Cardiac muscle cell (in vitro differentiated cells and primary cell): ENCODE measurements at places on chromosomes 16 and 17.
A peak's percentile ranks its signal among the peaks of the same experiment; 100 is the strongest.

- no peaks in the 10 kb centered on the region for H3K4me1 ChIP-seq
- no peak overlapping the region for H3K4me3 ChIP-seq
- H3K36me3 ChIP-seq: no peaks in the 10 kb centered on the region
- DNase-seq: no peak
- no peak overlapping the region for H3K27ac ChIP-seq
Measured at GRCh38 chr17:14460516-14461226, 159.8 kb downstream of the HS3ST3B1 start.

DNA sequence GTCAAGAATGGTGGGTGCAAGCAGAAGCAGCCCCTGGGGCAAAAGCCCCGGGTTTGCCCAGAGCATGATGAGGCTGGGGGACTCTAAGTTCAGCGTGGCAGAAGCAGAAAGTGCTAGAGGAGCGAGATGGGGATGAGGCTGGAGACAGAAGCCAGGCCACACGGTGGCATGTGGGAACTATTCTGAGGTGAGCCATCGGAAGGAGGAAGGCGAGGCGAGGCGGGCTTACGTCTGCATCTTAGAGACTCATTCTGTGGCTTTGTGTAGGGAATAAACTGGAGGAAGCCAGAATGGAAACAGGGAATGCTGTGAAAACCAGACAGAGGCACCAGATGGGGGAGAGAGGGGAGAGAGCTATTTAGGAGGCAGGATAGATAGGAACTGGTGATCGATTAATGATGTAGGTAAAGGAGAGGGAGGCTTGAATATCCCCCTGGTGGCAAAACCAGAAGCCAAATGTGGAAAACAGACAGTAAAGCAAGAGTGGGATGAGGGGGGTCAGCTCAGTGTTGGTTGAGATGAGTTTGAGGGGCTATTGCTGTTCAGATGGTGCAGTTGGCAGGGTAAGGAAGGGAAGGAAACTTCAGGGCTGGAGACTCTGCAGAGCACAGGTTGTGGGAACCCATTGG, 3.1 kb upstream of the TNFSF13 start:
- peaks cover 10% of the 10 kb centered on the region for H3K4me1 ChIP-seq
- no peak for DNase-seq
- no peak overlapping the region for H3K27ac ChIP-seq
- no peaks in the 10 kb centered on the region for H3K36me3 ChIP-seq
- no peaks in the 10 kb centered on the region for H3K27me3 ChIP-seq

DNA sequence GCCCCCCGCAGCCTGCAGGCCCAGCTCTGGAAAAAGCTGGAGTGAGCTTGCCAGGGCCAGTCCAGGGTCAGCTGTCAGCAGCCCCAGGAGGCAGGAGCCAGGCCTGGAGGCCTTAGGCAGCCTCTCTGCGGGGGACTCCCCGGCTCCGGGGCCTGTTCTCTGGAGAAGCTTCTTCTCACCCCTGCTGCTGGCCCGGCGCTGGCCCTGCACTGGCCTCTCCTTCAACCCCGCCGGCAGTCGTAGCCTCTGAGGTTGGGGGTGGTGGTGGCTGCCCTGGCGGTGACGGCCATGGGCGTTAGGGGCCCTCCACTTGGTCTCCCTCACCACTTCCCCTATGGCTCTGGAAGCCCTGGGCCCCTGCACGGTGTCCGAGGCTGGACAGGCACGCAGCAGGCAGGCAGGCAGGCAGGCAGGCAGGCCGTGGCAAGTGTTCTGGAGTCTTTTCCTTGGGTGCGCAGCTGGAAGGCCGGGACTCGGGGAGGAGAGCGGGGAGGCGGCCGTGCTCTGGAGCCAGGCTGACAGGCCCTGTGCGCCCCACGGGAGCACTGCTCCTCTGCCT, 2.1 kb downstream of the FOXF1 start:
- H3K36me3 ChIP-seq: no peaks in the 10 kb centered on the region
- peak overlapping the region; percentile 6 for H3K4me3 ChIP-seq
- H3K4me1 ChIP-seq: peaks cover 7% of the 10 kb centered on the region
- H3K27me3 ChIP-seq: peaks cover 100% of the 10 kb centered on the region

GRCh38 chr17:20083156-20083859, 74.1 kb downstream of the SPECC1 start:
- H3K4me3 ChIP-seq: no peak overlapping the region
- H3K4me1 ChIP-seq: no peaks in the 10 kb centered on the region
- no peaks in the 10 kb centered on the region for H3K36me3 ChIP-seq
- peak; percentile 27 for DNase-seq
- no peak overlapping the region for H3K27ac ChIP-seq

- H3K4me1 ChIP-seq: peaks cover 37% of the 10 kb centered on the region
- DNase-seq: peak; percentile 46
- no peaks in the 10 kb centered on the region for H3K36me3 ChIP-seq
- no peaks in the 10 kb centered on the region for H3K27me3 ChIP-seq
- peak overlapping the region; percentile 66 for H3K4me3 ChIP-seq
Measured at GRCh38 chr16:3458278-3458851, 14.9 kb downstream of the NAA60 start.

DNA sequence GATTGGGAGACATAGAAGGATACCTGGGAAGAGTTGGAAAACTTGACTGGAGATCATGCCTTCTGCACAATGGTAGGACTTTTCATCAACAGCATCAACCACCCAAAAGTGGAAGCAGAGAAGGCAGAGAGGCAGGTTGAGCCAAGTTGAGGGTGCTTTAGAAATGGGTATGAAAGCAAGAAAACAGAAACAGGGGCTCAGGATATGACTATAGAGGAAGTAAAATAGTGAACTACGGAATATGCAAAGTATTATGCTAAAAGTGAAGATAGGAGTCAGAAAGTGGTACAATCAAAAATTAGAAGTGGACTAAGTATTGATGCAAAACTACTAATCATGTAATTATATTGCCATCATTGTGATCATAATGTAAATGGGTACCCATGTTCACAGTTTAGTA, 16.1 kb upstream of the ARHGAP44 start:
- no peak overlapping the region for H3K27ac ChIP-seq
- H3K27me3 ChIP-seq: no peaks in the 10 kb centered on the region
- no peaks in the 10 kb centered on the region for H3K4me1 ChIP-seq
- H3K36me3 ChIP-seq: no peaks in the 10 kb centered on the region
- DNase-seq: no peak
- no peak overlapping the region for H3K4me3 ChIP-seq

GRCh38 chr16:4481526-4481925, 5.3 kb downstream of the HMOX2 start:
- H3K4me3 ChIP-seq: no peak overlapping the region
- H3K27ac ChIP-seq: peak overlapping the region; percentile 64
- peaks cover 3% of the 10 kb centered on the region for H3K36me3 ChIP-seq
- no peaks in the 10 kb centered on the region for H3K27me3 ChIP-seq
- peaks cover 24% of the 10 kb centered on the region for H3K4me1 ChIP-seq
- no peak for DNase-seq

GRCh38 chr17:16987830-16988601, 16.1 kb upstream of the TNFRSF13B start:
- H3K27me3 ChIP-seq: no peaks in the 10 kb centered on the region
- H3K36me3 ChIP-seq: no peaks in the 10 kb centered on the region
- peak; percentile 37 for DNase-seq
- no peaks in the 10 kb centered on the region for H3K4me1 ChIP-seq
- no peak overlapping the region for H3K27ac ChIP-seq
- H3K4me3 ChIP-seq: no peak overlapping the region

GRCh38 chr17:77319211-77320043, 178.7 kb downstream of the SEC14L1 start:
- no peak overlapping the region for H3K4me3 ChIP-seq
- DNase-seq: peak; percentile 82
- H3K36me3 ChIP-seq: no peaks in the 10 kb centered on the region

GRCh38 chr17:160336-160735, 21.1 kb downstream of the DOC2B start:
- no peaks in the 10 kb centered on the region for H3K27me3 ChIP-seq
- no peak for DNase-seq
- H3K4me3 ChIP-seq: no peak overlapping the region
- no peak overlapping the region for H3K27ac ChIP-seq
- no peaks in the 10 kb centered on the region for H3K36me3 ChIP-seq
- no peaks in the 10 kb centered on the region for H3K4me1 ChIP-seq

- DNase-seq: peak; percentile 74
- no peak overlapping the region for H3K27ac ChIP-seq
- no peaks in the 10 kb centered on the region for H3K27me3 ChIP-seq
- no peak overlapping the region for H3K4me3 ChIP-seq
Measured at GRCh38 chr16:47779201-47780016, 318.3 kb downstream of the PHKB start.

- no peaks in the 10 kb centered on the region for H3K36me3 ChIP-seq
- H3K4me3 ChIP-seq: no peak overlapping the region
- peaks cover 65% of the 10 kb centered on the region for H3K27me3 ChIP-seq
Measured at GRCh38 chr17:9228408-9229159, 207.3 kb downstream of the NTN1 start.

- no peaks in the 10 kb centered on the region for H3K27me3 ChIP-seq
- H3K4me3 ChIP-seq: no peak overlapping the region
- no peaks in the 10 kb centered on the region for H3K36me3 ChIP-seq
- no peaks in the 10 kb centered on the region for H3K4me1 ChIP-seq
- DNase-seq: no peak
Measured at GRCh38 chr17:59856859-59857794, 35.6 kb downstream of the TUBD1 start.

GRCh38 chr16:88939245-88939971, 37.6 kb downstream of the CBFA2T3 start:
- H3K4me3 ChIP-seq: no peak overlapping the region
- peaks cover 44% of the 10 kb centered on the region for H3K27me3 ChIP-seq
- H3K36me3 ChIP-seq: no peaks in the 10 kb centered on the region
- DNase-seq: no peak
- H3K27ac ChIP-seq: no peak overlapping the region

DNA sequence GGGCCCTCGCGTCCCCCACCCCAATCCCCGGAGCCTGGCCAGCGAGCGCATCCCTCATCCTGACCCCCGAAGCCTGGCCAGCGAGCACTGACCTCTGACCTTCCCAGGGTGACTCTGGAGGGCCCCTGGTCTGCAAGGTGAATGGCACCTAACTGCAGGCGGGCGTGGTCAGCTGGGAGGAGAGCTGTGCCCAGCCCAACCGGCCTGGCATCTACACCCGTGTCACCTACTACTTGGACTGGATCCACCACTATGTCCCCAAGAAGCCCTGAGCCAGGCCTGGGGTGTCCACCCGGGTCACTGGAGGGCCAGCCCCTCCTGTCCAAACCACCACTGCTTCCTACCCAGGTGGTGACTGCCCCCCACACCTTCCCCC, 2.3 kb downstream of the TPSD1 start:
- no peak overlapping the region for H3K27ac ChIP-seq
- H3K36me3 ChIP-seq: no peaks in the 10 kb centered on the region
- H3K4me1 ChIP-seq: peaks cover 4% of the 10 kb centered on the region
- H3K4me3 ChIP-seq: no peak overlapping the region

DNA sequence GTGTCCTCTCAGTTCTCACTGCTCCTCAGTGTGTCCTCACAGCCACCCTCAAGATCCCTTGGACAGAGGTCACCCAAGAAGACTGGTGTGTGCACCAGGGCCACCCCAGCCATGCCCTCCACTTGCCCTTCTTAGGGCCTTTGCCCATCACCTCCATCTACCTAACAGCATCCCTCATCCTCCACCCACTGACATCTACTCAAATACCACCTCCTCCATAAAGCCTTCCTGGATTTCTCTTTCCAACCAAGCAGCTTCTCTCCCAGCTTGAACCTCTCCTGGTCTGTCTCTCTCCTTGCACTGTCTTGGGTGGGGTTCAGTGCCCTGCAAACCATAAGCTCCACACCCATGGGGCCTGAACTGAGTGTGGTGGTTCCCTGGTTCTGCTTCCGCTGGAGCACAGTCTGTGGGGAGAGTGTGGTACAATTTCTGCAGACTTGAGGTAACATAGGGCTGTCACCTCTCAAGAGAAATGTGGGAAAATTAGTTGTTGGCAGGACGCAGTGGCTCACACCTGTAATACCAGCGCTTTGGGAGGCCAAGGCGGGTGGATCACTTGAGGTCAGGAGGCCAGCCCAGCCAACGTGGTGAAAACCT, 14.4 kb downstream of the KATNB1 start:
- no peak overlapping the region for H3K4me3 ChIP-seq
- no peaks in the 10 kb centered on the region for H3K27me3 ChIP-seq
- H3K4me1 ChIP-seq: no peaks in the 10 kb centered on the region
- H3K36me3 ChIP-seq: peaks cover 4% of the 10 kb centered on the region
- H3K27ac ChIP-seq: no peak overlapping the region

DNA sequence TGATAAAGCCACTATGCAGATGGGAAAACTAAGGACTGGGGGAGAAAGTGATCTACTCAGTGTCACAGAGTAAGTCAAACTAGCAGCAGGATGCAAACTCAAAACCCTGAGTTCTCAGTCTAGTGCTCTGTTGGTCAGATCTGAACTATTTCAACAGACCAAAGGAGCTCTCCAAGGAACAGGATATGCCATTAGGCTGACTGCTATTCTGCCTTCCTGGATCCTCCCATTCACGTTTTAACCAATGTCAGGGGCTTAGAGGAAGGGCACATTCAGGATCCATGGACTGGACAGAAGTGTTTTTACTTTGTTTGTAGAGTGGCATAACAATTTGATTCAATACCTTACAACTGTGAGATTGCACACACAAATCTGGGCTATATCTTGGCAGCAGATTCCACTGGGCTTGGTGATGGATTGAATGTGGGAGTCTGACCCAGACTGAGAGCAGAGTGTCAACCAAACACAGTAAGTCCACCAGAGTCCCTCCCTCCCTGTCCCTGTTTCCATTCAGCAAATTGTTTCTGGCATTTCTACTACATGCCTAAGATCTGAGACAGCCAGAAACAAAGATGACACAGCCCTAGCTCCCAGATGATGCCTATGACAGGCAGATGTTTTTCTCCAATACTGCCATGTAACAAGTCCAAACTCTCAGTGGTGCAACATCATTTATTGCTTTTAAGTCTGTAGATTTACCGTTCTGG, 337.8 kb upstream of the CDH5 start:
- H3K36me3 ChIP-seq: no peaks in the 10 kb centered on the region
- H3K4me3 ChIP-seq: no peak overlapping the region
- no peaks in the 10 kb centered on the region for H3K27me3 ChIP-seq

DNA sequence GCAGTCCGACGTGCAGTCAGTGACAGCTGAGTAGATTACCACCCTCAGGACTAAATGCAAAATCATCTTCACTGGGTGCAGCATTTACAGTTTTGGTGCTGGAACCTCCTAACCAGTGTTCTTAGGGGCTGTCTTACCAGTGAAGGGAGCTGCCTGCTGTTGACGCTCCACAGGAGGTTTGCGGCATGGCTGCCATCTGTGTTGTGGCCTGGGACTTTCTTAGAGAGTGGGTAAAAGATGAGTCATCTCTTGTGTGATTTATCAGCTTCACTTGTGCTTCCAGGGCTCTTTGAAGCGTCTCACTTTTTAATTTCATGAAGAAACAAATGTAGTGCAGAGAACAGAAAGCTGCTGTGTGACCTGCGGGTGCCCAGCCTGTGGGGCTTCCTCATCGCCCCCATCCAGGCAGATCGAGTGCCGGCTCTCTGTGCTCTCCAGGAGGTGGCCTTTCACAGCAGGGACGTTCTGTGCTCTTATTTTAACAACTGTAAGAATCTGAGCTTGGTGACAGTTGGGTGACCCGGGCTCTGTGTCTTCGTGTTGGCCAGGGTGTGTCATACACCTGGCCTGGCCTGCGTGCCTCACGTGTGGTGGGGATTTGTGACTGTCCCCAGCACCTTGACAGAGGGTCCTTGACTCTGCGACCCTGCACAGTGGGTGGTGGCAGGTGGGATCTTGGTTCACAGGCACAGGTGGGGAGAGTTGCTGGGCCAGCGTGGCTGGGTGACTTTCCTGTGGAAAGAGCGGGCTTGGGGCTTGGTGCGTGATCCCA, 24.3 kb upstream of the ZNF750 start:
- no peak overlapping the region for H3K4me3 ChIP-seq
- no peaks in the 10 kb centered on the region for H3K27me3 ChIP-seq
- H3K4me1 ChIP-seq: peaks cover 60% of the 10 kb centered on the region
